DMS79 treated with DMSO at 0.1 percent for 48 hours (cell line): ENCODE measurements at places on chromosomes 1 and 21.

GRCh38 chr1:24101796-24102586, 9.9 kb downstream of the MYOM3 start:
- DNase-seq, result no peak

- DNase-seq, result no peak
These were observed 62.8 kb upstream of the KIF26B start for GRCh38 chr1:245091818-245092637.

DNA sequence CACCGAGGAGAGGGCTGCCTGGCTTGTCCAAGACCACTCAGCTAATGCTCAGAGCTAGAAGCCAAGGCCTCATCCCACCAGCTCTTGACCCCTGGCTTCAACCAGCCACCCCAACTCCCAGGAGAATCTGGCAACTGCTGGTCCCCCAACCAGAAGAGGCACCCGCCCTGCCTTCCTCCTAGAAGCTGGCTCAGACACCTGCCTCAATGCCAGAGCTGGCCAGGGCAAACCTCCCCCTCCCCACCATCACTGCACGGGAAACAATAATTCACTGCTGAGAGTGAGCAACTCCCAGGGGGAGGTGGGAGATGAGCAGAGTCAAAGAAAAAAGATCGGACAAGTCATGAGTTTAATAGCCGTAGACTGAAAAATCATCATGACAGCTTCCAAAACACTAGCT, 3.3 kb downstream of the CHD5 start:
- no peak for DNase-seq

DNA sequence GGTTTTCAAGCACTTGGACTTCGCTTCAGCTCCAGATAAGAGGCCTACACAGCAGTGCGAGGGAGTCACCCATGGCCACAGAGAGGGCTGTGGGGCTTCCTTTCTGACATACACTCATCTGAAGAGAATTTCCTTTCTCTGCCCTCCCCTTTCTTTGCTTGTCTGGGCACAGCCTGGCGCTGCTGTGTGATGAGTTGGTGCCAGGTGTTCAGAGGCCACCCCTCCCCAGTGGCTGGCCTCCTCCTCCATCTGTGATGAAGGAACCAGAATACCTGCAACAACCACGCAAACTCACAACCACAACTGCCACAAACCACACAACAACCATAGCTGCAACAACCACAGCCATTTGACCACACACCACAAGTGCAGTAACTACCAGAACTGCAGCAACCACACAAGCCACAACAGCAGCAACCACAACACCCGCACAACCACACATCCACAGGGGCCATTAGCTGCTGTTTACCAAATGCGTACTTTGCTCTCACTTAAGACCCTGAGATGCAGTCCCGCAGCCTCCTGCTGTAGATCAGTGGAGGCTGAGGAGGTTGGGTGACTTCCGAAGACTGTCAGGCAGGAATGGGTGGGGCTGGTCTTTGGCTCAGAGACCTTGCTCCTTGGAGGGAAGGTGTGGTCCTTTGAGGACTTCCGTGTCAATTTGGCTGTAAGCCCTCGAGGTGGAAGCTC, 71.1 kb downstream of the IER5 start:
- no peak for DNase-seq

GRCh38 chr1:3162322-3162882, 93.4 kb downstream of the PRDM16 start:
- DNase-seq, result no peak
